Activated CD4-positive, alpha-beta T cell treated with anti-CD3 and anti-CD28 coated beads for 48 hours (primary cell): ENCODE measurements at places on chromosomes 6 and 20.

DNA sequence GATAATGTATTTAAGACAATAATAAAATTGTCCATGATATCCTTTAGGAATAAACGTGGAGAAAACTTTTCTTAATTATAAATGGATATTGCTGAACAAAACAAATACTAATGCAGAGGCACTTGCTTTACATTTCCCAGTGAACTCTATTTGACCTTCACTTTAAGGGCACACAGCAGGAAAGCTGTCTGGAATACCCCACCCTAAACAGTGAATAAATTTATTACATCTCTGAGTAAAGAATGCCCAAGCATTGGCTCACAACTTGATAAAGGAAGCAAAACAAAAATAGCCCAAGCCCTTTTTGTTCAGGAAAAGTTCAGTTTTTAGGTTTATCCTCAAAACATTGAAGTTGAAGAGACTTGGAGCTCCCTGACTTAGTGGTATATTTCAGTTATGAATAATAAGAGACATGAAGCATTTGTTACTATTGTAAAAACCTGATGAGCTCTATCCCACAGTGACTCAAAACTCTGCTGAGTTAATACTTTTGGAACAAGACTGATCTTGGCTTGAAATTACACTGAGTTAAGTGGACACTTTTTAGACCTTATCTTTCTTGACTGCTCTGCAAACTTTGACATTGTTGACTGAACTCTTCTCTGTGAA lies 353.9 kb downstream of the BCKDHB start:
- no peak for DNase-seq

- DNase-seq, result peak; percentile 86
Observed at GRCh38 chr6:33276864-33277662, at the start of gene B3GALT4. Gene B3GALT4, plus strand, starts transcription at chr6:33277123. Its CDS starts 297 bp downstream, at chr6:33277420.

DNA sequence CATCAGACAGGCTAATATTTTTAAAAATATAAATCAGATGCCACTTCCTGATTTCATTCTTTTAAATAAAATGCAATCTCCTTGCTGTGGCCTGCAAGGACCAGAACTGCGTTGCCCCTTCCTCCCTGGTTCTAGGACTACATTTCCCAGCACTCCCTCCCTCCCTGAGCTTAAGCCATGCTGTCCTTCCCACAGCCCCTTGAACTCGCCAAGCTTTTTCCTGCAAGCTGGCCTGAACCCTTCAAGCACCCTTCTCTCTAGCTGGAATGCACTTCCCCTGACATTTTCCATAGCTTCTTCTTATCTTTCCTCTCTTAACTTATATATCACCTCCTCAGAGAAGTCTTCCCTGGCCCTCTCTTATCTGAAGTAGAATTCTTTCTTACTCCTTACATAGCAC lies 6.1 kb upstream of the DOK5 start:
- DNase-seq, result no peak

- no peak for DNase-seq
Observed at GRCh38 chr6:138278326-138278725, 60.0 kb upstream of the PBOV1 start.

DNA sequence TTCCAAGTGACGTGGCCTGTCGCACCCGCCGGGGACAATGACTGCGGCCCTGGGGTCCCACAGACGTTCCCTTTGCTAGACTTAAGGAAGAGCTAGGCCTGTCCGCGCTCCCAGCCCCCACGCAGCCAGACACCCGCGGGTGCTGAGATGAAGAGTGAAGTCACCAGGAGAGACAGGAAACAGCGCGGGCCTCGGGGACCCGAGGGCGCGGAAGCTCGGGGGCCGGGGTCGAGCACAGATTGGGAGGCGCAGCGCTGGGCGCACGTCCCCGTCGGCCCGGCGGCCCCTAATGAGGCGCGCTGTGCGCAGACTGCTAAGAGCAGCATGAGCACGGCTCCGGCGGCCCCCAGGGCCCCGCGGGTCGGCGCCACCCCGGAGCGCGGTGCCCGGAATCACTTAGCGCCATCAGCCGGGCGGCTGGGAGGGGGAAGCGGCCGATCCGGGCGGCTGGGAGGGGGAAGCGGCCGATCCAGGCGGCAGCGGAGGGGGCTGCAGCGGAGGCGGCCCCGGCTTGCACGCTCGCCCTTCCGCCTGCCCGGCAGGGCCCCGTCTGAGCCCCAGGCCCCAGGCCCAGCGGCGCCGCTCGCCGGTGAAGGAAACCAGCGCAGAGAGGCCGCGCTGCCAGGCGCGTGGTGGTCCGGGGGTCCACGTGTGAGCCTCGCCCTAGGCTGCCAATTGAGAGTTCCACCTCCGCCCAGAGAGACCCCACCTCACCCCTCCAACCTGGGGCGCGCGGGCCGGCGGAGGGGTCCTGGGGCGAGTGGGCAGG lies 8.3 kb upstream of the AVP start:
- DNase-seq, result peak; percentile 62

- DNase-seq, result peak; percentile 75
Observed at GRCh38 chr6:150006961-150007464, 18.3 kb downstream of the RAET1L start.
